ENCODE measurements at places on chromosomes 7 and 10.

DNA sequence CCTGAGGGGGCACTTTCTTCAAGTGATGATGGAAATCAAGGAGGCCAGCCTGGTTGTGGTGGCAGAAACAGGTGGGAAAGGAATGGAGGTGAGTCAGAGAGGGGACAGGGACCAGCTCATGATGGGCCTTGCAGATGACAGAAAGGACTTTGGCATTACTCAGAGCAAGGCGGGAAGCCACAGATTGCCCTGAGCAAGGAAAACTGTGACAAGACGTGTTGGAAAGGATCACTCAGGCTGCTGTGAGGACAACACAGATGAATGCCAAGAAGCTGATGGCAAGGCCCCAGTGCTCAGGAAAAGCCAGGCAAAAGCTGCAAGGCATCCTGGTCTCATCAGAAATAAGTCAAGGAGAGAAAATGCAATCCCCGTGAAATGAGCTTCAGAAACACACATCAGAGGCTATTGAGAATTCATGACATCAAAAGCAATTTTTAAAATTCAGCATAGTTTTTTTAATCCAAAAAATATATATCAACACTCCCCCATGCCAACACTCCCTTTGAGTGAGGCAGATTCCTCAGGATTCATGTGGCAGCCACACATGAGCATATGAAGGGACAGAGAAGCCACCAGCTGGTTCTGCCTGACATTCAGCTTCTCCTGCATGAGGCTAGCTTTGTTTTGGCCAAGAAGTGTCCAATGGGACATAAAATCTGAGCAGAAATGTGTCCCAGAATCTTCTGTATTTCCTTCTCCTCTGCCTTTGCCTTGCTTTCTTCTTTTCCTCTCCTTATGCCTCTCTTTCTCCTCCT, 244.5 kb upstream of the MYO3A start:
- DNase-seq = no peak

- DNase-seq = no peak
These were observed 329.6 kb upstream of the PHYHIPL start for GRCh38 chr10:58846856-58847255.

GRCh38 chr7:778271-778967, 51.3 kb upstream of the PRKAR1B start:
- no peak for DNase-seq

GRCh38 chr7:146172112-146172511, 55.5 kb downstream of the CNTNAP2 start:
- no peak for DNase-seq

DNA sequence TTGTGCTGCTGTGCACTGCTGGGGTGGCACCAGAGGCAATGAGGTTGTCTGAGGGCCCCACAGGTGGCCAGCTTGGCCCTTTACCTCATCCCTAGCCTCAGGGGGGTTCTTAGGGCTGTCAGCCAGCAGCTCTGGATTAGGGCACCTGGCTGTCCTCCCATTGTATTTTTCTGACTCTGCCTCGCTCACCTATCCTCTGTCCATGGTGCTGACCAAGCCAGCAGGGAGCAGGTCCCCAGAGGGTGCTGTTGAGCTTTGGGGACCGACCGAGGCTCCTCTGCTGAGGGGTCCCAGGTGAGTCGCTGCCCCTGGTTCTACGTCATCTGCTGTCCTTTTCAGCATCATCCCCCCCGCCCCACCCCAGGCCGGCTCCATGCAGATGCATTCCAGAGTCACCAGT, 32.1 kb upstream of the ZNF735 start:
- DNase-seq = no peak

DNA sequence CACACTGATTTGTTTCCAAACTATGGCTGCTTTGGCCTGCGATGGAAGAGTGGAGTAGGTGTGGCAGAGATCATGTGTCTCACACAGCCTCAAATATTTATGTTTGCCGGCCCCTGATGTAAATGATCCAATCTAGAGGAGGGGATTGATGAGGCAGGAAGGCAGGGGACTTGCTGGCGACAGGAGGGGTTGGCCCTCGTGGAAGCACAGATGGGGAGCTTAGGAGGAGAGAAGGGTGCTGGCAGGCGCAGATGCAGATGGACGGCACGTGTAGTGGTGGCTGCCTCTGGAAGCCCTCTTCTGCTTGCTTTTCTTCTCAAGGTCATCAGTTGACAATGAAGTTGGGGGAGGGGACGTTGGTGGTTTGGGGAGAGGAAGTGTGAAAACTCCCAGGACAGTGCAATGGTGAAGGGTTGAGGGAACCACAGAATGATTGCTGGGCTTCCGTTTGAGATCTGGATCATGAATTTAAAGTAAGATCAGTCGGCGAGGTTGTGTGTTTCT, 15.4 kb downstream of the COL13A1 start:
- DNase-seq = no peak

GRCh38 chr10:24467136-24467535, 256.6 kb downstream of the ARHGAP21 start:
- DNase-seq = no peak

- DNase-seq = no peak
These were observed 57.2 kb upstream of the STRIP2 start for GRCh38 chr7:129376778-129377700.

DNA sequence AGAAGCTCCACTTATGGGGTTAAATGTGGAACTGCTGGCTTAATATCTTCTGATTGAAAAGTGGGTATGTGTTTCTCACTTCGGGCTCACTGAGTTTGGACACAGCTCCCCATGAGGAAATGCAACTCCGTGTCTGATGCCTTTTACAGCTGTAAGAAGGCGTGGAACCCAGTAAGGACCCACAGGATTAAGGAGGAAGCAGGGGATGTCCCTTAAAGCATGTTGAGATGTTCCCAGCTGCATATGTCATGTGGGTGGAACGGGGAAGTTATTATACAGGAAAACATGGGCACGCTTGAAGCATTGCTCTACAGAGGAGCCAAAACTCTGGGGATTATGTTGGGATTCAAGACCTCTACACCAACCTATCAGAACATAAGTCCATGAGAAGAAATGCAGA, 224.4 kb downstream of the NEBL start:
- no peak for DNase-seq

GRCh38 chr7:18530224-18531179, 35.0 kb downstream of the HDAC9 start:
- DNase-seq = no peak

DNA sequence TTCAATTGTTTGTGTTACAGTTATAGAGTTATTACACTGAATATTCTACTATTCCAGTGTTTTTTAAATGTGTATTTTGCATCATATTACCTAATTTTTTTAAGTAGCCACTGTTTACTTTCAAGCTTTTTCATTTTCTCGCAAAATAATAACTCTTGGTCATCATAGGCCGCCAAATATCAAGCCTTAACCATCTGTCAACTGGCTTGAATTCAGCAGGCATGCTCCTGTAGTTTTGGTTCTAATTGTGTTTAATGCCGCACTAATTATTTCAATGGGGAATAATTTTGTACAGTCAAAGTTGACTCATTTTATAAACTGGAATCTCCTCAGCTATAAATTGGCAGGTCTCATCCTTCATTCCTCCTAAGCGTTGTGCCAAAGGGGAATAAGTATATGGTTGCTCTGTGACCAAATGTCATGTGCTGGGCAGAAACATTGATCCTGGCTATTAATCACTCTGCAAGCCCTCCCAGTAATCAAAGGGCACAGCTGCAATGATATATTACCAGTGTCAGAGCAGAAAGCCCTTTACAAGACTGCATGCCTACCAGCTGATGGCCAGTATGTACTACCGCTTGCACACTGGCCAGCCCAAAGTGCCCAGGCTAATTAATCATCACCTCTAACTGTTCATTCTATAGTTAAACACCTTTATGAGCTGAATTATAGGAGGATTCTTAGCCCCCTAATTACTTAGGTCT, 74.8 kb downstream of the SKAP2 start:
- no peak for DNase-seq

GRCh38 chr10:58645416-58646146, 132.9 kb downstream of the BICC1 start:
- DNase-seq = no peak

DNA sequence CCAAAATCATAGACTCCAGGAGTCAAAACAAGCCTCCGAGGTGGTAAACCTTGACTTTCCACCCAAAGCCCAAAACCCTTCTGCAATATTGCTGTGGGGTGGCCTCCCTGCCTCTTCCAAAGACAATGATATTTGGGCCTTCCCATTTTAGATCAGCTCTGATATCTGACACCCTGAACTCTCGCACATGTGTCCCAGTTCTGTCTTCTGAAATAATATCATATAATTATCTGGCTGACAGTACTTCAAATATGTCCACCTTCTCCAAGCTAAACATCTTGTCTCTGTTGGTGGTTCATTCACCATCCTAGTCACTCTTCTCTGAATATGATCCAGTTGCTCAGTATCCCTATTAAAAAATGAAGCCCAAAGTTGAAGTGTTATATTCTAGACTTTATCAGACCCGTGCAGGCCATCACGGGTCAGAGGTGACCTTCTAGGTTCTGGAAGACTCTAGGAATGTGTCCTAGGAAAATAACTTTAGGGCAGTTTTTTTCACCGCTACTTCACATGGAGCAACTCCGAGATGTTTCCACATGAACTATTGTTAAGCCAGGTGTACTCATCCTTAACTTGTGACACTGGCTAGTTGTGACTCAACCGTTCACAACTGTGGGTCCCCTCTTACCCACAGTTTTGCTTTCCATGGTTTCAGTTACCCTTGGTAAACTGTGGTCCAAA, 6.3 kb downstream of the TECTB start:
- DNase-seq = no peak

GRCh38 chr10:58998924-58999713, 177.3 kb upstream of the PHYHIPL start:
- DNase-seq = no peak

DNA sequence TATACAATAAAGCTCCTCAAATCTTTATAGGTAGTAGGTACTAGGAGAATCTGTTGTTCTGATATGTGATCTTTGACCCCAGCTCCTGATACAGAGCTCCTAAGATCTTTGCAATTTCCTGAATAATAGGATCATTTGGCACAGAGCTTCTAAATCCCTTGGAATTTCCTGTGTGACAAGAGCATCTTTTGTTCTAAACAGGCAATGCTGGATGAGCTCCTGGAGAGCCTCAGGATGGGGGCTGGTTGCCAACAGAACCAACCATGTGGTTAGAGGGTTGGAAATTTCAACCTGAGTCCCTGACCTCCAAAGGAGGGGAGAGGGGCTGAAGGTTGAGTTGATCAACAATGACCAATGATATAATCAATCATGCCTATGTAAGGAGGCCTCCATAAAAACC, 629.0 kb downstream of the CCSER2 start:
- DNase-seq = no peak

DNA sequence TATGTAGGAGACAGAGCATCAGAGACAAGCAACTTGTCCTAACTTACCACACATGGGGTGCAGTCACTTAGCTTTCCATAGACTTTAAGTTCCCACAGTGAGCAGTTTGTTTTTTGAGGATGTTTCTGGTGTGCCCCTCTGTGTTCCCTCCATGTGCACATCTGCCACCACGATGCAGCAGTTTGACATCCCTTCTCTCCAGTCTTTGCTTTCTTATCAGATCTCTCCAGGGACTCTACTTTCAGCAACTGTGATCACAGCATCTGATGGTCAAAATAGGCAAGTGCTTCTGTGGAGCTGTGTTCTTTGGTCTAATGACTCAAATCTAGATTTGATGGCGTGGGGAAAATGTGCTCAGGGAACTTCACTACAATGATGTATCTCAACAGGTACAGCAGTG, 96.5 kb upstream of the NAMPT start:
- no peak for DNase-seq

DNA sequence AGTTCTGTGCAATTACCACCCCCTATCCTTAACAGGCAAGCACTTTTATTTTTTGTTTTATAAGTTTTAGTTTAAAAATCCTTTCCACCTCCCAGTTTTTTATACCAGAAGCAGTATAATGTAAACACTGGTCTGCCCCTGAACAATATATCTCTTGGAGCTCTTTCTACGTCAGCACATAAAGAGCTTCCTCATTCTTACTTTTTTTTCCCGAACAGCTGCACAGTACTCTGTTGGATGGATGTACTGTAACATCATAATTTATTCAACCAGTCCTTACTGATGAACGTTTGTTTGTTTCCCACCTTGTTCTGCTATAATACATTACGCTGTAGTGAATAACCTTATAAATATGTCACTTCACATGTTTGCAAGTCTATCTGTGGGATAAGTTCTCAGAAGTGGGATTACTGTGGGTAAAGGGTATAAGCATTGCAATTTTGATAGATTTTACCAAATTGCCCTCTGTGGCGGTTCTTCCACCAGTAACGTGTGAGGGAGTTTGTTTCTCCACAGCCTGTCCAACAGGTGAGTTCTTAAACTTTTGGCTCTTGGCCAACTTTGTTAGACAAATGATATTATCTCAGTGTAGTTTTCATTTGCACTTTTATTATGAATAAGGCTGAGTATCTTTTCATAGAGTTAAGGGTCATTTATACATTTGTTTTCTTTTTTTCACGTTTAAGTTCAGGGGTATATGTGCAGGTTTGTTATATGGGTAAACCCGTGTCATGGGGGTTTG, 32.8 kb downstream of the ADRA2A start:
- DNase-seq = no peak

DNA sequence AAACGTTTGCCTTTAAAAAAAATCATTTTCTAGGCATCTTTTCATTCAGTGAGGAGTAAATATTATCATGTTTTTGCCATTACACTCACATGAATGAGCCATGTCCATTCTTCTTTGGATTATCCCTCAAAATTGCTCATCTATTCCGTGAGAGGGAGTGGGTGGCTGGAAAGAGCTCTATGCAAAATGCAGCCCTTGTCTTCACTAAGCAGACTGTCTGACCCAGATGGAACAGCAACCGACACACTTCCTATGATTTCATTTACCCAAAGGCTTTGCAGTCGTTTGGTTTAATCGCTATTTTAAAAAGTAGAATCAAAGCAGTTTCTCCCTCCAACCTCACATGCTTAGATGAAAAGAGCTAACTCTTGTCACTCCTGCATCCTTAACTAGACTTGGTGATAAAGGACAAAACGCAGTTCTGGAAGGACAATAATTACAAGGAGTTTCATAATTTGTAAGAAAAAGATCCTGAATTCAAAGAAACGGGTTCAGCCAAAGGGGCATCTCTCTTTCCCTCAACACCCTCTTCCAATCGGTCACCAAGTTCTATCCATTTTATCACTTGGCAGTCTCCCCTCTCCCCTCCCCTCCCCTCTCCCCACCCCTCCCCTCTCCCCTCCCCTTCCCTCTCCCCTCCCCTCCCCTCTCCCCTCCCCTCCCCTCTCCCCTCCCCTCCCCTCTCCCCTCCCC, 198.1 kb upstream of the STK17A start:
- DNase-seq = no peak

DNA sequence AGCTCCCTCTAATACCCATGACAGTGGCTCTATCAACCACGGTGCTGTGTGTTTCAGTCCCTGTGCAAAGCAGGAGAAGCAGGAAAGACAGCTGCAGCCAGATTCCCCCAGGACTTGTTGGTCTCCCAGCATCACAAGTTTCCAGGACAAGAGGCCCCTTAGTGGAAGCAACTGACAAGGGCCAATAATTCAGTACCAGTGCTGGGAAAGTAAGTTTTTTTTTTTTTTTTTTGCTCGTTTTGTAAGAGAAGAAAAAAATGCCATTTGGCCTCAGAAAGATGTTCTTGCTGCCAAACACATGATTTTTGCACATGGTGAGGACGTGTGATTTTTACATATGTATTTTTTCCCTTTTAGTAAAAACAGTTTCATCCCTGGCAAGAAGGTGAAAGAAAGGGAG, 284.2 kb upstream of the ZMIZ1 start:
- DNase-seq = no peak

GRCh38 chr10:75406462-75407223, 5.1 kb upstream of the ZNF503 start:
- no peak for DNase-seq

- DNase-seq = no peak
These were observed 34.1 kb upstream of the FZD1 start for GRCh38 chr7:91230100-91230499.

GRCh38 chr7:114182837-114183236, 231.8 kb upstream of the FOXP2 start:
- DNase-seq = no peak

- DNase-seq = no peak
These were observed 313.9 kb upstream of the GLI3 start for GRCh38 chr7:42550706-42551470.

Measured in GOT3 (cell line).